ENCODE measurements at places on chromosomes 5 and 9.

DNA sequence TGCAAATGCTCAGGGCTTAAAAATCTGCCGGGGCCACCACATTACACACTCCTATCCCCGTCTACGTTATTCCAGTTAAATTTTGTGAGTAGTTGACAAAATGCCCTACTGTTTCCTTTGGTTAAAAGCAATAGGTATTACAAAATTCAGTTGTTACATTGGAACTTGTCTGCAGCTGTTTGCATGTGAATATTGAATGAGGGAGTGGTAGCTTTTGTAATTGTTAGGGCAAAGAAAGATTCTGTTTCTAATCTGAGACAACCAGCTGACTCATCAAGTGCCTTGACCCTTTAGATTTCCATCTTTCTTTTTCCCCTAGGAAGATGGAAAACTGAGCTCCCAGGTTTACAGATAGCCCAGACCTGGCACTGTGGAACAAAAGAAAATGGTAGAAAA lies 30.2 kb downstream of the MAML1 start:
- DNase-seq: no peak

DNA sequence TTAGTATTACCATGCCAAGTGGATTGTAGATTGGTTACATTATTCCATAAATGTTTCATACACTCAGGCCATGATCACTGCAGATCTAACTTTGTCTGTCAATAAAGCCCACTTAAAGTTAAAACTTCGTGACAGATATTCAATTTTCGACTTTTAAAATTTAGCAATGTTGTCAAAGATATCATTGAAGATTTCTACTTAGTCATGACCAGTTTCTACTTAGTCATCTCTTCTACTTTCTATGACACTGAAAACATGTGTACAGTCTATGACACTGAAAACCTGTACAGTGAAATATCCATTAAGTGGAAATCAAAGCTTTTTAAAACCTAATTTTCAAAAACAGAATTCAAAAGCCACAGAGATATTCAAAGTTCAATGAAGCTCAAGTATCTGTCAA lies 258.2 kb downstream of the MCTP1 start:
- DNase-seq: no peak

DNA sequence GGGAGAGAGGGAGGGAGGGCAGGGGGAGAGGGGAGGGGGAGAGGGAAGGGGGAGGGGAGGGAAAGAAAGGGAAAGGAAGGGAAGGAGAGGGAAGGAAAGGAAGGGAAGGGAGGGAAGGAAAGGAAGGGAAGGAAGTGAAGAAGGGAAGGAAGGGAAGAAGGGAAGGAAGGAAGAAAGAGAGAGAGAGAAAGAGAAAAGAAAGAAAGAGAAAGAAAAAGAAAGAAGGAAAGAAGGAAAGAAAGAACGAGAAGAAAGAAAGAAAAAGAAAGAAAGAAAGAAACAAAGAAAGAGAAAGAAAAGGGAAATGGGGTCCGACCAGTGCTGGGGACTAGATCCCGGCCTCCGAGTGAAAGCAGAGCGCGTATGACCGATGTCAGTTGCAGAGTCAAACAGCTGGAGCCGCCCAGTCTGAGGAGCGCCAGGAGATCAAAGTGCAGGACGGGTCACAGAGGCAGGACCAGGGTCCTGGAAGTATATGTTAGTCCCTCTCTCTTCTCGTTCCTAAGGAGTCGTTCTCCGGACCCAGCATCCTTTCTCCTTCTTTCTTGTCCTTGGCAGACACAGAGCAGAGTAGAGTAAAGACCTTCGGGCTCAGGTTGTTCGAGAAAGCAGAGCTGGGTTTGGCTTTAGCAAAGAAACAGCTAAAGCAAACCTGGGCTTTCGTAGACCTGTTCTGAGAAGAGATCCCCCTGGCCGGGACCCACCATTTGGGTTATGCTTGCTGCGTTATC lies 305.4 kb upstream of the MSX2 start:
- DNase-seq: peak; percentile 89

- DNase-seq: no peak
These were observed 88.5 kb upstream of the TRPM3 start for GRCh38 chr9:71209890-71210289.

GRCh38 chr5:43073597-43074546 lies 33.8 kb upstream of the ANXA2R start:
- no peak for DNase-seq

GRCh38 chr9:128098297-128099230 lies 29.0 kb downstream of the PTGES2 start:
- peak; percentile 98 for DNase-seq

DNA sequence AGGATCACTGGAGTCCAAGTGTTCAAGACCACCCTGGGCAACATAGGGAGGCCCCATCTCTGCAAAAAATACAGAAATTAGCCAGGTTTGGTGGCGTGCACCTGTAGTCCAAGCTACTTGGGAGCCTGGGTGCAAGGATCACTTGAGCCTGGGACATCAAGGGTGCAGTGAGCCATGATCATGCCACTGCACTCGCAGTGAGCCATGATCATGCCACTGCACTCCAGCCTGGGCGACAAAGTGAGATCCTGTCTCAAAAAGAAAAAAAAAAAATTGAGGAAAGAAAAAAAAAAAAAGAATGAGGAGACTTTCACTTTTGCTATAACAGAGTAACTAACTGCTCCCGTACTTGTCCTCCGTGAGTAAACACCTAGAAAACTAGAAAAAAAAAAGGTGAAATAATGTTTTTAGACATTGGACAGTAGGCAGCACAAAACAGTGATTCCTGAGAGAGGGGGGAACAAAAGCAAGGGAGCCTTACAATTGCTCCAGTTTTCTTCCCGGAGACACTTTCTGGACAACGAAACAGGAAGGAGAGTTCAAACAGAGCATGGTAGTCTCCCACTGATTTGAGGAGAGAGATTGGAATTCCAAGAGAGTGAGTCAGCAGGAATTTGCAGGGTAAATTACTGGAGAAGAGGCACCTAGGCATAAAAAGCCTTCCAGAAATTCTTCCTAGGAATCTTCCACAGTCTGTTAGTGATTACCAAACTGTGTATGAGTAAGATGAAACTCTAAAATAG lies 6.9 kb upstream of the ZBTB5 start:
- peak; percentile 89 for DNase-seq

DNA sequence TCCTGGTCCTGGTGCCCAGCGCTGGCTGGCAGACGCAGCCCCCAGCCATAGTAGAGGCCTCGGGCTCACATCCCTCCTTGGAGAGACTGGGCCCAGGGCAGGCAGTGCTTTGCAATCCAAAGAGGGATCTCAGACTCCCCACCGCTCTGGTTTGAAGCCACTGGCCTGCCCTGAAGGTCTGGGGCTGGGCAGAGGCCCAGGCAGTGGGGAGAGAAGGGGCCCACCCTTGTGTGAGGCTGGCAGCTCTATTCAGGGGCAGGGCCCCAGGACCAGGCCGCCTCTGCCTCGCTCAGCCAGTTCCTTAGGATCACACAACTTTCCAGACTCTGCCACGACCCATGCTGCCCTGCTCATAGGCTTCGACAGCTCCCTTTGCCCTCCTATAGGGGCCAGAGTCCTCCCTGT lies 10.7 kb upstream of the SEC16A start:
- no peak for DNase-seq

- peak; percentile 70 for DNase-seq
These were observed 81.8 kb downstream of the CMYA5 start for GRCh38 chr5:79771387-79771786.

DNA sequence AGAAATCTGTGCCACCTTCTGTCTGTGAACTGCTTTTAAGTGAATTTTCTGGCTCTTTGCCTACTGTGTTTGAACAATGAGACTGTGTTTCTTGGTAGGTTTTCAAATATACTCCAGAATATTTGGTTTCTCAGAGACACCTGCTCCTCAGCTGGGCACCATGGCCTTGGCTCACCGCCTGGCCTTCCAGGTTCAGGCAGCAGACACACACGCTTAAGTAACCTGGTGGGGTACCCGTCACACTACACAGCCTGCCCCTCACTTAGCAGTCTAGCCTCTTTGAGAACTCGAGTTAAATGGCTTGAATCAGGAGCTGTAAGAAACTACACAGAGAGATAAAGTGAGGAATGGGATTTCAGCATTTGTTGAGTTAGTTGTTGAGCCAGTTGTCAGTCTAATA lies 530.5 kb downstream of the MTRR start:
- no peak for DNase-seq

DNA sequence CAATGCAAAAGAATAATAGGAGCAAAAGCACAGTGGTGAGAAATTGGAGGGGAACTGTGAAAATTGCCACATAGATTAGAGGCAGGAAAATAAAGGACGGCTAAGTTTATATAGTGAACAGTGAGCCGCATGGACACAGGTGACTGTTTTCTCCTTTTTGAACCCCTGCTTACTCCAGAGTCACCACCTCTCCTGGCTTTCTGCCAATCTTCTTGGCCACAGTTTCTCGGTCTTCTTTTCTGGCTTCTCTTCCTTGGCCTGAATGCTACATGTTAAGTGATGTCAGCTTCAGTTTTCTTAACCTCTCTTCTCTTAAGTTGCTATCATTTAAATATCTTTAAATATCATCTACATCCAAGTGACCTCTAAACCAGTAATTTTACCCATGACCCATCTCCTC lies 47.3 kb upstream of the CDKN2B start:
- no peak for DNase-seq

DNA sequence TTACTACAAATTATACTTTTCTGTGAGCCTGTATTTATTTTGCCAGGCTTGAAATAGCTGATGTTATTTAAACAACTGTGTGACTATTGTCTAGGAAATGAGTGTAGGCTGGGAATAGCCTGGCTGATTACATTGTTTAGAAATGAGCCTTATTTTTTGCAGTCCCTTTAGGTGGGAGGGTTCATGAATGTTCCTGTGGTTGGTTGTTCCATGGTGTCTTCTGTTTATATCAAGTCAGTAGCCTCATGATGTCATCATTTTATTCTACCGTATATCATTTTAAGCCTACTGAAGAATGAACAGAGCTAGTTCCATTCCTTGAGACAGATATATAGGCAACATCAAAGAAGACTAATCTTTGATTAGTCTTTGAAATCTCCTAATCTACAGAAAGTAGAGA lies 53.1 kb downstream of the MAP1B start:
- DNase-seq: no peak

GRCh38 chr5:82593481-82593880 lies 315.3 kb upstream of the RPS23 start:
- no peak for DNase-seq

- no peak for DNase-seq
These were observed 10.5 kb downstream of the GPBP1 start for GRCh38 chr5:57184322-57184721.

- DNase-seq: no peak
These were observed 12.8 kb downstream of the FGFR4 start for GRCh38 chr5:177099422-177100093.

- DNase-seq: no peak
These were observed 516.6 kb downstream of the RAB3C start for GRCh38 chr5:59099270-59099994.

DNA sequence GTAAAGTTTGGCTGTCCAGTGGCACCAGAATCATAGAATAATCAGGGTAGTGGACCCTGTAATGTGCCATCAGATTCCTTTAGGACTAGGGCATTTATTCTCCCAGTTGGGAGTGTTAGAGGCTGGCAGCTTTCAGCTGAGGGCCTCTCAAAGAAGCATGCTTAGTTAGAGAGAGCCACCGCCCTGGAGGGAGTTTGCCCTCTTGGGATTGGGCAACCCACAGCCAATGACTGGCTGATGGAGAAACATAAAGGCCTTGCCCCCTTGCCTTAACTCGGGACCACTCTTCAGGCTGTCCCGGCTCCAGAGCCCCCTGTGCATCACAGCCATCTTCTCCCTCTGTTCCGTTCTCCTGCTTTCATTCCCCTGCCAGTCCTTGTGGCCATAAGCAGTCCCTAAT lies 20.5 kb upstream of the IFNK start:
- no peak for DNase-seq

DNA sequence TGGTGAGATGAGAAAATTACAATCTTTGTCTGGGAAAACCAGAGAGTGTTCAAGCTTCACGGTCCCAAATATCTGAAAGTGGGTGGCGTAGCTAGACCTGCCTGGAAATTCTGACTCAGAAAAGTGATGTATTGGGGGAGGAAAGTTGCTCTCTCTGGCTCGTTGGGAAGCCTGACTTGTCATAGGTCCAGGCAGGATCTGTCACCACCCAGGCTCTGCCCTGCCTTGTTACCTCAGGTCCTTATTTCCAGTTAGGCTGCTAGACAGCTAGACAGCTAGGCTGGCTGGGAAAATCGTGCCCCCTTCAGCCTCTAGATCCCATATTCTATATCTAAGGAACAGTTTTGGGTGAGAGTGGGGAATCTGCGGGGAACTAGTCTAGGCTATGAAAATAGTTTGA lies 41.0 kb upstream of the HCN1 start:
- no peak for DNase-seq

DNA sequence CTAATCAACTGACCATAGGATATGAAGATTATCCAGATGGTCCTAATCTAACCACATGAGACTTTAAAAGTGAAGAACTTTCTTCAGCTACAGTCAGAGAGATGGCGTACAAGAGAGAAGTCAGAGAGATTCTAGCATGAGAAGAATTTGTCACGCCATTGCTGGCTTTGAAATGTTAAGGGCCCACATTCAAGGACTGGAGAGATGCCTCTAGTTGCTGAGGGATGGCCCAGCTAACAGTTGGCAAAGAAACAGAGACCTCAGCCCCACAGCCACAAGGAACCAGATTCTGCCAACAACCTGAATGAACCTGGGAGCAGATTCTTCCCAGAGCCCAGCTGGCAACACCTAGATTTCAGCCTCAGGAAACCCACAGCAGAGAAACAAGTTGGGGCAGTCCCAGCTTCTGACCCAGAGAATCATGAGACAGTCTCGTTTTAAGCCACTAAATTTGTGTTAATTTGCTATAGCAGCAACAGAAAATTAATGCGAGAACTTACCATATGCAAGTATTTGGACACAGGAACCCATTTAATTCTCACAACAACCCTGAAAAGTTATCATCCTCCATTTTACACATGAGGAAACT lies 132.0 kb downstream of the MLLT3 start:
- DNase-seq: no peak

DNA sequence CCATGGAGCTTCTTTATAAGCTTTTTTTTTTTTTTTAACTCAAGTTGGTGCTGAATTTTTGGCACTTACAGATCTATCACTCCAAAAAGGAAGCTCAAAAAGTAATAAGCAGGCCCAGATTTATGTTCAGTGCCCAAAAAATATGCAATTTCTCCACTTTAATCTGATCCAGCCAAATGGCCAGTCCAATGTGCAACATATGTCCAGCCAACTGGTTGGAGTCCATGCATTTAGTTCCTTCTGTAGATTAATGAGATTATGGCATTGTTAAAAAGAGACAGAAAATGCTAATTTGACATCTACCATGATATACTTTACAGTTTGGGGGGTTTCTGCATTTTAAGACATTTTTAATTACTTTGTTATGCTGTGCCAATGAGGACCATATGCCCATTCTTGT lies 129.5 kb downstream of the SLC1A3 start:
- DNase-seq: no peak

GRCh38 chr5:54518146-54518817 lies 723 bp downstream of the SNX18 start:
- DNase-seq: peak; percentile 81

All from islet precursor cell (in vitro differentiated cells).